SHP77 (cell line): ENCODE measurements at places on chromosomes 3 and 15.

GRCh38 chr3:139264375-139264774 is 79.4 kb upstream of the MRPS22 start:
- DNase-seq, result no peak

- DNase-seq, result no peak
Observed at GRCh38 chr3:113533534-113533892, 1.2 kb downstream of the SIDT1 start.

- no peak for DNase-seq
Observed at GRCh38 chr15:100824211-100824610, 55.4 kb upstream of the ALDH1A3 start.

GRCh38 chr3:20130106-20130505 is 55.9 kb downstream of the SGO1 start:
- DNase-seq, result no peak

DNA sequence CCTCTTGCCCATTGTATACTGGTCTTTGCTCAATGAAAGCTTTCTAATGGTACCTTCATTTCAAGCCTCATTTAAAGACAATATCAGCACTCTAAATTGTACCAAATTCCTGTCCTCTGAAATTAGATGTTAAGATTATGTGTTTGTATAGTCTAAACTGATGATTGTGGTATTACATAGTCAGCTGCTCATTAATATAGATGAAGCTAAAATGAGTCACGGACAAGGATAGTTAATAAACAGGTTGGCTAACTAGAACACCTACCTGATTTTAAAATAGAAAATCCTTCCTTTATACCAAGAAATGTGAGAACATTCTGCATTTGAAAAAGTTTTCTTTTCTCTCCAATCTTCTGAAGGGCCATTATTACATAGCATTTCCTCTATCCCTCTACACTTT is 2.9 kb downstream of the PRKCI start:
- no peak for DNase-seq

DNA sequence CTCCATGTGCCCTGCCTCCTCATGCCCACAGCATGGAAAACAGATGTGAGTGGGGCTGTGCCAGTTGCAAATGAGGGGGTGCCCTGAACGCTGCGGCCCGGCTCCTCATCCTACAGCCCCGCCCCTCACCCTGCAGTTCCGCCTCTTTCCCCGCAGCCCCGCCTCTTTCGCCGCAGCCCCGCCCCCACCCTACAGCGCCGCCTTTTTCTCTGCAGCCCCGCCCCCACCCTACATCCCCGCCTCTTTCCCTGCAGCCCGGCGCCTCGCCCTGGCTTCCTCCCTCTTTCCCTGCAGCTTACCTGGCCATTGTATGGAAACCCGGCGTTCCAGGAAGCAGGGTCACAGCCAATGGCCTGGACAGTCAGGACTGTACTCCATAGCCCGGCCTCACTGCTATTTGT is 284.9 kb downstream of the TLE3 start:
- DNase-seq, result no peak

GRCh38 chr15:89656116-89656815 is 999 bp upstream of the KIF7 start:
- no peak for DNase-seq

DNA sequence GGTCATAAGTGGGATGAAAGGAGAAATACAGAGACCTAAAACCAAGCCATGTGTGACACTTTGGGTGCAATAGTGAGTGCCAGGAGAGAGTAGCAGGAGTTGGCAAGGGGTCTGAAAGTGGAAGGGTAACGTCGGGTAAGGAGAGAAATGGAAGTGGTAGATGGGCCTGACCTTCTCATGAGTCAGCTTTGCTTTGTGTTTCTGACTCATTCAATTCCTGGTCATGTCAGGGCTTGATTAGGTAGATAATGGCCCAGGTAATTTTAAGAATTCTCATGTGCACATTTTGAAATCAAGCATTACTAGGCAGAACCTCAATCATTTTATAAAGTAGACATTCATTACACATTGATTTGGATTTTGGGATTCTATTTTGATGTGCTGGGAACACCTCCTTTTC is 262.5 kb downstream of the SOX2 start:
- DNase-seq, result no peak

- DNase-seq, result no peak
Observed at GRCh38 chr3:51568036-51568435, 29.5 kb downstream of the RAD54L2 start.

- DNase-seq, result no peak
Observed at GRCh38 chr3:123773681-123774431, 110.3 kb downstream of the MYLK start.

GRCh38 chr3:186209810-186210752 is 101.2 kb upstream of the ETV5 start:
- DNase-seq, result no peak

DNA sequence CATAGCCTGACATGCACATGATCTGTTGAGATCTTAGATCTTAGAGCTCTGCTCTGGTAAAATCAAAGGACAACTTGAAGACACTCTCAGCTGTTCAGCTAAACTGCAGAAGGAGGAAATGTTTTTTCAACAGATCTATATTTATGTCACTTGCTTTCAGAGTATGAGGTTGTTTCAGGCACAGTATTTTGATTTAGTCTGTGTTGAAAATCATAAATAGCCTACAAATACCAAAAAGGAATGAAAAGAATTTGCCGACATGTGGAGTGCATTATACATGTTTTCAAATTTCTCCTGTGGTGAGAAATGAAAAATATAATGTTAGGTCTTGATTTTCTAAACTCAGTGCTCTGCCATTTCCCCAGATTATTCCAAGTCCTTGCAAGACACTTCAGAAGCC is 1118.4 kb downstream of the TBL1XR1 start:
- DNase-seq, result no peak

- peak; percentile 19 for DNase-seq
Observed at GRCh38 chr3:133136114-133137041, 98.2 kb downstream of the TMEM108 start.

DNA sequence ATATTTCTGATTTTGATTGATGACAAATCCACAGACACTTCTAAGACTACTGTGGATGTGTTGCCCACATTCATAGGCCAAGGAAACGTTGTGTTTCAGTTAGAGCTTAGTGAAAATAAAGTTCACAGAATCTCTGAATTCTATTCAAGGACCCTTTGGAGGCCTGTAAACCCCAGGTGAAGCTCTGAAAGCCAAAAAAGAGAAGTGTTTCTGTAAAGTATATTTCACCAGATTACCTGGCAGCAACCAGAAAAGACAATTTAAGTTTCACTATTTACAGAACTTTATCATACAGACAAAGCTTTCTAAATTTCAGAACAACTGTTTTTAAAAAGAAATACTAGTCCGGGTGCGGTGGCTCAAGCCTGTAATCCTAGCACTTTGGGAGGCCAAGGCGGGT is 2.6 kb downstream of the CLPX start:
- DNase-seq, result no peak

GRCh38 chr3:47273564-47273963 is 9.0 kb downstream of the KIF9 start:
- no peak for DNase-seq

DNA sequence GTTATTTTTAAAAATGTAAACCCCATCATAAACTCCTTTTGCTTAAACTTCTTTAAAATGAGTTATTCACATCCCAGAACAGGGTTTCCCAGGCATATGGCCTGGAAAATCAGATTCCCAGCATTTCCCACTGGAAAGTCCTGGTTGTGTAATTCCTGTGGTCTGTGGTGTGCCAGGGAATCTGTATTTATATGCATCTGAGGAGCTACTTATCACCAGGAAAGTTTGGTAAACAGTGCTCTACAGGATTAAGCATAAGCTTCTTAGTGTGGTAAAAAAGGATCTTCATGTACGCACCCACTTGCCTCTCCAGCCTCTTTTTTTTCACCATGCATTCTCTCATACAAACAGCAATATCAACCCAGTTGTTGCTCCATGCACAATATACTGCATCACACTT is 28.2 kb downstream of the MEIS2 start:
- no peak for DNase-seq

GRCh38 chr3:128584412-128585020 is 66.1 kb downstream of the RPN1 start:
- DNase-seq, result peak; percentile 90

DNA sequence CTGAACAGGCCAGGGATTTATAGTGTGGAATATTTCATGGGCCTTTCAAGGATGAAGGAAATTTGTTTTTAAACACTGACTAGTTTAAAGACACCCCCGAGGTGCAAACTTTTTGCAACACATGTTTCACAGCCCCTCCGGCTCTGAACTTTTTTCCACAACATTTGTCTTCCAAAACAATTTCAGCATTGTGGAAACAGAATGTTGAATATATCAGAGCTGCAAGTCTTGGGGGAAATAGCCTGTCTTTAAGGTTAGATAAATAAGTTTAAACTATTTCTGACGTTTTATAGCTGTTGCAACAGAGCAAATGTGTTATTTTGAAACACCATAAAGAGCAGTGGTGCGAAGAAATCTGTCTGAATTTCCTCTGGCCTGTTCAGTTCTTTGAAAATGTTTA is 229.2 kb upstream of the GOLGA6L4 start:
- no peak for DNase-seq

DNA sequence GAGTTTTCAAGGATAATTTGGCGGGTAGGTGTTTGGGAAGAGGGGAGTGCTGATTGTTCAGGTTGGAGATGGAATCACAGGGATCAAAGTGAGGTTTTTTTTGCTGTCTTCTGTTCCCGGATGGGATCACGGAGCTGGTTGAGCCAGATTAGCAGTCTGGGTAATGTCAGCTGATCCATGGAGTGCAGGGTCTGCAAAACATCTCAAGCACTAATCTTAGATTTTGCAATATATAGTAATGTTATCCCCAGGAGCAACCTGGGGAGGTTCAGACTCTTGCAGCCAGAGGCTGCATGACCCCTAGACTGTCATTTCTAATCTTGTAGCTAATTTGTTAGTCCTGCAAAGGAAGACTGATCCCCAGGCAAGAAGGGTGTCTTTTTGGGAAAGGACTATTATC is 354.1 kb upstream of the SGO1 start:
- no peak for DNase-seq

DNA sequence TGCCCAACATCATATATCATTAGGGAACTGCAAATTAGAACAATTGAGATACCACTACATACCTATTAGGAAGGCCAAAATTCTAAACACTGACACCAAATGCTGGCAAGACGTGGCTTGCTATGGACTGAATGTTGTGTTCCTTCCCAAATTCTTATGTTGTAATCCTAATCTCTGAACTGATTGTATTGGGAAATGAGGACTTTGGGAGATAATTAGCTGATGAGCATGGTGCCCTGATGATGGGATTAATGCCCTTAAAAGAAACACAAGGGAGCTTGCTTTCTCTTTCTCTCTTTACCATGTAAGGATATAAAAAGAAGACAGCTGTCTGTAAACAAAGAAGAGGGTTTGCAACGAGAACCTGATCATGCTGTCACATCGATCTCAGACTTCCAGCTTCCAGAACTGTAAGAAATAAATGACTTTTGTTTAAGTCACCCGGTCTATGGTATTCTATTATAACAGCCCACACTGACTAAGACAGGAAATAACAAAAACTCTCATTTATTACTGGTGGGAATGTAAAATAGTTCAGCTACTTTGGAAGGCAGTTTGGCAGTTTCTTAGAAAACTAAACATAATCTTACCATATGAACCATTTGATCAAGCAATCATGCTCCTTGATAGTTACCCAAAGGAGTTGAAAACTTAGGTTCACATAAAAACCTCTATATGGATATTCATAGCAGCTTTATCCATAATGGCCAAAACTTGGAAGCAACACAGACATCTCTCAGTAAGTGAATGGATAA is 458.3 kb upstream of the CBLB start:
- DNase-seq, result no peak

DNA sequence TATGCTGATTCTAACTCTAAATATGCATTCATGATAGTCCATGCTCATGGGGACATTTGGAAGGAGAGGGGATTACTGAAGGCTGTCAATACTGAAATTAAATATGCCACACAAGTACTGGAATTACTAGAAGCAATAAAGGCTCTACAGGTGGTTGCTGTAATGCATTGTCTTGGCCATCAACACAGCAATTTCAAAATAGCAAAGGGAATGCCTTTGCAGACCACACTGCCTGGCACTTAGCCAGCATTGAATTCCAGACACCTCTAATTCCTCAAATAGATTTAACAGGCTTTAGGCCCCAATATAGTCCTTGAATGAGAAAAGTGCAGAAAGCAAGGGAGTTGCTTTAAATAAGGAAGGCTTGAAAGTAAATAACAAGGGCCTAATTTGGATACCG is 115.8 kb upstream of the PLCL2 start:
- DNase-seq, result no peak

GRCh38 chr3:13113346-13114330 is 40.4 kb upstream of the IQSEC1 start:
- DNase-seq, result no peak

DNA sequence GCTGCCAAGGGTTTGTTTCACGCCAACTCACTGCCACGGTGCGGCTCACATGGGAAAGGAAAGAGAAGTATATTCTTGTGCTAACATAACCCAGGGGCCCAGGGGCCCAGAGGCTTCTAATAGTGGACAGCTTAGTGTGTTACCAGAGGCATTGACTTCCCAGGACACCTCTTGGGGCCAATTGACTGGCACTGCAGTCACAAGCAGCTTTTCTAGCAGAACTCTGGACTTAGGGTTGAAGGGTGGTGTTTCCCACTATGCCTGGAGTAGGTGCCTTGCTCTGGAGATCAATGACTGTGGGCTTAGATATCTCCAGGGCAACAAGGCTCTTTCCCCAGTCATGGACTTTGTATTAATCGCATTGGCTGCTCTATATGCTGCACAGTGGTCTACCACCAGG is 172.7 kb upstream of the KBTBD8 start:
- DNase-seq, result no peak

GRCh38 chr15:68983961-68984481 is 30.5 kb upstream of the NOX5 start:
- DNase-seq, result no peak

GRCh38 chr3:187746442-187747281 is 1.4 kb upstream of the BCL6 start:
- DNase-seq, result peak; percentile 12

DNA sequence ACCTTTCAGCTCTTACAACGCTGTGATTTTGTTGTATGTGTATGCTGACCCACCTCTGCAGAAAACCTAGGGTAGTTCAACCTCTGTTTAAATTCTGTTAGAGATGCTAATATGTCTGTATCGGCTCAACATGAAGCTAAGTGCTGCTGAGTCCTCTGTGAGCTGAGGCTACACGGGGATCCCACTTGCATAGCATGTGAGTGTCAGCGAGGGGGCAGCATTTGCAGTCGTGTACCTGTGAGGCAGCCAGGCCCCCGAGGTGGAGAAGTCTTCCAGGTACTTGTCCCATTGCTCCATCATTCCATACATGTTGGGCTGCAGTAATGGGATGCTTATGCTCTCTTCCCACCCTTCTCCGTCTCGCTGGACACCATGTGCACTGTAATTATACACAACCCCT is 3.7 kb downstream of the MKRN2OS start:
- no peak for DNase-seq

GRCh38 chr15:48384616-48385015 is 53.4 kb downstream of the DUT start:
- no peak for DNase-seq

DNA sequence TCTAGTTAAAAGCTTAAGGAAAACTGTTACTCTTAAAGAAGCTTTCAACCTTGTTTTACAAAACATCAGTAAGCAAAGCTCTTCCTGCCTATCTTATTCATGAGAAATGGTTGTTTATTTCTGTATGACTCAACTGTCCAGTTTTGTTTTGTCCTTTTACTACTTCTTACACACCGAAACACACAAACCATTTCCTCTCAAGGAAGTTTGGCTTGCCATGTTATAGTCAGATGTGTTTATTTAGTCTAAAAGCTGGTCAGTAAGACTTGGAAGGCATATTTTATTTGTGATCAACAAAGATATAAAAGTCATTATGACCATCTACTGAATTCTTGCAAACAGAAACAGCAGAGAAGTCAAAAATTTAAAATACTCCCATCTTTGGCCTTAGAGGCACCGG is 53.2 kb upstream of the RBSN start:
- DNase-seq, result no peak
